ENCODE measurements at places on chromosomes 6 and 20.

DNA sequence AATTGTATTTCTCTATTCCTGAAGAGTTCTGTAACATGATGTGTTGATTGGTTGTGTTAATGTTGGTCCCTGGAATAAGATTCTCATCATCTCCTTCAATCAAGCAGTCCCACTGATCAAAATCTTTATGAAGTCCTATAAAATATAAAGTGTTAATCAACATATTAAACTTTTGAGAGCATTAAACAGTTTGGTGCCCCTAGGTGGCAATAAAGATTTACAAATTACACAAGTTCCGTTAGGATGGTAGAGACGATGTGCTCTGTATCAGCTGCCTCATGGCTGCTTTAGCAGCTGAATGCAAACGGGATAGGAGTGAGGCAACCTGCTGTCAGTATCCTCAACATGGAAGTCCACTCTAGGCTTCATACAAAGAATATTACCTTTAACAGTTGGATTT is 16.9 kb downstream of the TDRD6 start:
- DNase-seq: no peak

- no peak for DNase-seq
Observed at GRCh38 chr6:154509421-154510143, 903 bp downstream of the CNKSR3 start.

DNA sequence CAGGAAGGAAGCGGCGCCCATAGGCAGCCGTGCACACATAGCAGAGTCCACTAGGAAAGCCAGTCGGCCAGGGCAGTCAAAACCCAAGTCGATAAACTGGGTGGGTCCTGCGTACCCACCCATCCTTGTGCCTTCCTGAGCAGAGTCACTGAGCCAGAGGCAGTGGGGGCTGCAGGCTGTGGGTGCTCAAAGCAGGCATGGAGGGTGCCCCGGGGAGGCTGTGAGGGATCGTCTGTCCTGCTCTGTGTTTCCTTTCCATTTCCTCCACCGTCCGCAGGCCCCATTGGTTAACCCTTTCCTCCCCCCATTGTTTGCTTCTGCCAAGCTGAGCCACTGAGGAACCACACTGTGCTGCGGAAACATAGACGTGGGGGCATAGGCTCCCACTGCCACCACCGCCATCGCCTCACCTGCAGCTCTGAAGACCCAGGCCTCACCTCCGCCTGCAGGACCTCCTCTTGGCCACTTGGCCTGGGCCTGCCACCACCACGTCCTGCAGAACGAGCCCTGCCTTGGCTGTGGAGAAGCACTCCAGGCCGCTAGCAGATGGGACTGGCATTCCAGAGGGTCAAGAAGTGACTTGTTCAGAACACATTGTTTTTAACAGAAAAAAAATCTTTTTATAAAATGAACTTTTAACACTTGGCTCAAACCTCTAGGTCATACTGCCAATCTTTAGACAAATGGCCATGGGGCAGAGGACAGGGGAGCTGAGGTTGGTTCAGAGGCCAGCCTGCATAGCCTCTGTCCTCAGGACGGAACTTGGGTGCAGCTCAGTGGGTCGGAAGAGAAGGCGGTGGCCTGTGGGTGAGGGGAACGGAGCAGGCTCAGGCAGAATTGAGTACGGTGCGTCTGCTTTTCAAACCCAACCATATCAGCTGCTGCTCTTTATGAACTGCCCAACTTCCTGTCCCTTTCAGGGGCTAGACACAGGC is 52.6 kb downstream of the TCP11 start:
- DNase-seq: no peak

GRCh38 chr6:47117314-47117713 is 75.2 kb upstream of the ADGRF1 start:
- DNase-seq: no peak

DNA sequence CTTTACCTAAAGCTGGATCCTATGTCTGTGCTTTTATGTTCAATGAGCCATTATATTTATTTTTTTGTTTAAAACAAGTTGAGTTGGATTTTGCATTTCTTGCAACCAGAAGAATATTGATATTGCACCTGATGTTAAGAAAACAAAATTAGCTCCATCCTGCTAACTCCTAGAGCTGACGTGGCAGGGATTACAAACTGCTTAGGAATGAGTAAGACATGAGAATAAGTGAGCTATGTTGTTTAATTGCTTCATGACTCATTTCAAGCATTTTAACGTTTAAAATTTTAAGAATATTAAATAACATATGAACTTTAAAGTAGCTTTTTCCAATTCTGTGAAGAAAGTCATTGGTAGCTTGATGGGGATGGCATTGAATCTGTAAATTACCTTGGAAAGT is 663.5 kb downstream of the EPM2A start:
- DNase-seq: no peak

GRCh38 chr6:158669145-158670035 is 19.5 kb downstream of the SYTL3 start:
- DNase-seq: no peak

DNA sequence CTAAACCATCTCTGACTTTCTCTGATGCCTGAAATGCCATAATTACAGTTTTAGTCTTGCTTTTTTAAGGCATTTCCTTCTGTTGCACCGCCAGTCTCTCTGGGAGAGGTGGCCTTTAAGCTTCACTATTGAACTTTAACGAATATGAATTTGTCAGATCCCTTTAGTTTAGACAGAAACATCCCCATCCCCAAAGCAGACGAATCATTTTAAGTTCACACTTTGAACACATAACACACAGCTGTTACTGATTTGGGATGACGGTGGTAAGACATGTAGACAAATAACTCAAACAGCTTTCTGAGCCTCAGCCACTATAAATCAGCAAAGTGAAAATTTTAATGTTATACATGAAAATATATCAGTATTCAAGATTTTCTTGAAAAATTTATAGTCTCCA is 7.2 kb upstream of the IPCEF1 start:
- no peak for DNase-seq

DNA sequence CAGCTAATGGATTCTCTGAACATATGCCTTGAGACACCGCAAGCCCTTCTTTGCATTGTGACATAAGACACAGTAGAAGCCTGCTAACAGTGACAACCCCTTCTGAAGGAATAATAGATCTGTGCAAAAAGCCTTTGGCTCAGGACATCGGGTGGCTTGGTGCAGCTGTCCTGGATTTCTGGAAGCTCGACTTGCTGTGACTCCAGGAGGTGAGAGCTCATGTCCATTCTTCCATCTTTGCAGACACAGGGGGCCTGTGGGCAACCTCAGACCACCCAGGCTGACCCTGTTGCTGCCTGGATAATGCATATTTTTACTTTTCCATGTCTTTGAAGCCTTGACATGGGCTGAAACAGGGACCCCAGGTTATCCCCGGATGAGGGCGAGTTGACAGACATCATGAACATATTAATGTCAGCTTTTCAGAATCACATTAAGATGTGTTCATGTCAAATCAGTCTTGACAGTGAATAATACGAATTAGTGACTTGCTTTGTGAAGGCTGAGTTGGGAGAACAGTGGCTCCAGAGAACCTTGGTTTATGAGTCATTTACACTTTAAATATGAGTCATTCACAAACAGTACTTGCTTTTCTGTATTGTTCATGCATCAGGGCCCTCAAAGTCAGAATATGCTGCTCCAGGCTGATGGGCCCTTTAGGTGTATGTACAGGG is 66.8 kb upstream of the IYD start:
- DNase-seq: no peak

- DNase-seq: no peak
Observed at GRCh38 chr6:147077251-147077650, 127.0 kb upstream of the STXBP5 start.

DNA sequence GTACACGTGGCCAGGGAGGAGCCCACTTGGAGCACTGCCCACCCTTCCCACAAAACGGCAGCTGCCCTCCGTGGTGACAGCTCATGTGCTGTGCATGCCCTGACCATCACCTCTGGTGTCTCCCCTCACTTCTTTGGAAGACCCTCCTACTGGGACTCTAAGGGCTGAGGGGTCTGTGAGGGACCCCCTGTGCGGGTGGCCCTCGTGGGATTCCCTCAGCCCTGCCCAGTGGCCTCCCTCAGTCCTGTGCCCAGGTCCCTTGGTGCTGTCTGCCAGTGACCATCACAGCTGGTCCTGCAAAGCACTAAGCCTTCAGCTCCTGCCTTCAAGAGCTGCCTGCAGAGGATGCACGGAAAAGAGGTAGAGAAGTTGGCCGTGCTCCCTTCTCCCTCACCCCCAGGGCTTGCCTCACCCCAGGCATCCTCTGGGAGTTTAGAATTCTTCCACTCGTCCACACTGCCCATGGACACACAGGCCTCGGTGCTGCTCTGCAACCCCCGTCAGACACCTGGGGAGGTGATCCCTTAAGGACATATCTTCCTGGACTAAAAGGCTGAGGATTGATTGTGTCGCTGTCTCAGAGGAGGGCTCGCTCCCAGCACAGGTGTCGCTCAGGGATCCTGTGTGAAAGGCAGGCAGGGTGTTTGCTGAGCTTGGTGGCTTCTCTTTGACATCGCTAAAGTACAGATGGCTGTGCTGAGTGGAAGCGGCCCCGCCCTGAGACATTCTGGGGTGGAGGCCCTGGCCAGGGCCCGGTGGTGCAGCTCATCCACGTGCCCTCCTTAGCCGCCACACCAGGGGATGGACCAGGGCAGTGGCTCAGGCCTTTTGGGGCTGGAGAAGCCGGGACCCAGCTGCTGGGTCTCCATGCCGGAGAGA is 119.5 kb upstream of the FRMD1 start:
- no peak for DNase-seq

All from activated T-helper 1 cell treated with anti-CD3 and anti-CD28 coated beads, Interleukin-2, amount 50 U/mL, for 16 hours (primary cell).